Astrocyte of the cerebellum (primary cell): ENCODE measurements at places on chromosomes 4 and X.

GRCh38 chrX:41085512-41085877 is 250 bp downstream of the USP9X start:
- DNase-seq = no peak

DNA sequence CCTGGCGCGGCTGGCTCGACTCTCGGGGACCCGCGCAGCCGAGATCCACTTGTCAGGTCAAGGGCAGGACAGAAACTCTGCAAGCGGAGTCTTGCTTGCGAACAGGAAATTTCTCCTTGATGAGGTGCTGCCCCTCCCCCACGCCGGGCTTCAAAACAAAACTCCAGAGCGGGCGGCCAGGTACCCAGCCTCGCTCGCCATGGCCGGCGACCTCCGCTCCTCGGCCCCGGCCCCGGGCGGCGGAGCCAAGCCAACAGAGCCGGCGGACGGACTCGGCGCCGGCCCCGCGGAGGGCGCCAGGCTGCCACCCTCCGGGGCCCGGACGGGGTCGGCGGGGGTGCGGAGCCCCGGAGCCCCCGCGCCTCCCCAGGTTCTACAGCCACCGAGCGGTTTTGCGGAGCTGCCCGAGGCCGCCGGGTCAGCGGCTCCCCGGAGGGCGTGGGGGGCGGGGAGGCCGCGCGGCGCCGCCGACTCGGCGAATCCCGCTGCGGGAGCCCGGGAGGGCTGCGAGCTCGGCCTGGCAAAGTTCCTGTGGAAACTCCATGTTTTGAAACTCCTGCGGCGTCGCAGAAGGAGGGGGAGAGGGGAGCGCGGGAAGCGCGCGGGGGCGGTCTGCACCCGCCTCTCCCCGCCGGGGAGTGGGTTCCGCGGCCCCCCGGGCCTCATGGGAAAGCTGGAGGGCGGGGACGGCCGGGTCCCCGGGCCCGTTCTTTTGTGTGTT is 11.7 kb upstream of the BCOR start:
- DNase-seq = no peak

- no peak for DNase-seq
Measured at GRCh38 chr4:142355421-142355930, 490.6 kb downstream of the INPP4B start.

- DNase-seq = no peak
Measured at GRCh38 chrX:66889418-66889817, 250.5 kb upstream of the EDA2R start.

DNA sequence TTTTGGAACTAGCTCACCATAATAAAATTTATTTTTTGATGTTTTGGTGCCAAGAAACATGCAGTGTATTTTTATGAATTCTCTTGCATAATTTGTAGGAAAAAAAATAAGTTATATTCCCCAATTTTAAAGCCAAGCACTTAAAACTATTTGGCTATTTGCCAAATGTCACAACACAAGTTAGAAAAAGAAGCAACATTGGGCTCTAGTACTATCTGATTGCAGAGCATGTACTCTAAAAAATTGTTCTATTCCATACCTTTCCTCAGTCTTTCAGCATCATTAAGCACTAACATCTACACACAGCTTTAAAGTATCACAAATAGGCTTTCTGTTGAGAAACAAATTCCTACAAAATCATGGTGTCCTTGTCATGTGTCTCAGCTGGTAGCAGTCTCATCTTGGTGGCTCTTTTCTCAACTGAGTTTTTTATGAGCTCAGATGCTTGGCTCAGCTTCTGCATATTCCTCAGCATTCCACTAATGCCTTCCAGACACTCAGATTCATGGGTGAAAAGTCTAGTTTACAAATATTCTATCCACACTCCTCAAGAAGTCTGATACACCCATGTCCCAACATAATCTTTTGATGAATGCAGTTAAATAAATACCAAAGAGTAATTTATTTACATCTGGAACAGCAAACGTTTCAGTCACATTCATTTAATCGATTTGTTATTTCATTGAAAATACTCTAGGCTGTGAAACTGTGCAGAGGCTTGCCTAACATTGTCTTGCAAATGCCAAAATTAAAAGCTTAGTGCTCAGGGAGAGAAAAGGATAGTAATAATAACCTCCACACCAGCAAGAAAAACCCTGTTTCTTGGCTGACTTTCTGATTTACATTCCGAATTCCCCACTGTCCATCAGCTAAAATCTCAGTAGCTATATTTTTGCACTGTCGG is 2209.9 kb downstream of the PCDH7 start:
- DNase-seq = no peak

GRCh38 chr4:139773560-139774318 is 108.1 kb downstream of the MGST2 start:
- no peak for DNase-seq

DNA sequence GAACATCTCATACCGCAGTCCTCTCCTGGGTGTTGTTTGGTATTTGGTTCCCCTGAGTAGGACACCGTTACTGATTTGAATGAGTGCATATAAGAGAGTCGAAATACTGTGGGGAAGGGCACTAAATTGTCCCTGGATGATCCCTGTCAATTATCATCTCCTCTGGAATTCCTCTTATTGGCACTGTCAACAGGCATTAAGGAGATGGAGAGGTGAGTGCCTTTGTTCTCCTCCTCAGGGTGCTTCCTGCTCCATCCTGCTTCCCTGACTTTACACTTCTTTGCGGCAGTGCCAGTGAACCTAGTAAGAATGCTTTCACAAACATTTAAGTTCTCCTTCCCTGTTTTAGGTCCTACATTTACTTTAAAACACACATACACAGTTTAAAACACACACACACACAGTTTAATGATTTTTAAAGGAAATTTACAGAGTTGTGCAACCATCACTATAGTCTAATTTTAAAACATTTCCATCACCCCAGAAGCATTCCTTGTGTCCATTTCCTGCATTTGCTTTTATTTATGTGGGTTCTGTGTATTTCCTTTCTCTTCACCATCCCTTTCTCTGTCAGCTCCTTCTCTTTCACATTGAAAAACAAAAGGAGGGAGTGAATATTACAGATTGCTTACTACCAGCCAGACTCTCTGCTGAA is 20.9 kb upstream of the ZRSR2 start:
- no peak for DNase-seq

DNA sequence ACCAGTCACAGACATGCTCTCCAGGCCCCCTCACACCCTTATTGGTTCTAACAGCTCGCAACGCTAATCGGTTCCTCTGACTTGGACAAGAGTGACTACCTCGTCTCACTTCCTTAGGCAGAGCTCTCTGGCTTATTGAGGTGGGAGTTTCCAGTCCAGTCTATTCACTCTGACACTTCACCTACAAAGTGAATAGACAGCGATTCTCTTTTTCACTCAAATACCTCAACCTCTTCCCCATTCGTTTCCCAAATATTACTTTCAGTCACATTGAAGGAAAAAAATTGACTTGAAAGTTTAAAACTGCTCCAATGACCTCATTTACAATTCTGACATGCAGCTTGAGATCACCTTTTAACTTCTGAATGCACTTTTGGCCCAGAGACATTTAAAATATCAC is 17.7 kb downstream of the HELT start:
- no peak for DNase-seq

- DNase-seq = no peak
Measured at GRCh38 chr4:72365016-72365415, 204.0 kb downstream of the ADAMTS3 start.

- no peak for DNase-seq
Measured at GRCh38 chr4:187042251-187042650, 318.6 kb upstream of the FAT1 start.
